ENCODE measurements at places on chromosomes 7 and 10.
A peak's percentile ranks its signal among the peaks of the same experiment; 100 is the strongest.

- DNase-seq, result no peak
Measured at GRCh38 chr10:76115471-76116155, 684.2 kb downstream of the LRMDA start.

DNA sequence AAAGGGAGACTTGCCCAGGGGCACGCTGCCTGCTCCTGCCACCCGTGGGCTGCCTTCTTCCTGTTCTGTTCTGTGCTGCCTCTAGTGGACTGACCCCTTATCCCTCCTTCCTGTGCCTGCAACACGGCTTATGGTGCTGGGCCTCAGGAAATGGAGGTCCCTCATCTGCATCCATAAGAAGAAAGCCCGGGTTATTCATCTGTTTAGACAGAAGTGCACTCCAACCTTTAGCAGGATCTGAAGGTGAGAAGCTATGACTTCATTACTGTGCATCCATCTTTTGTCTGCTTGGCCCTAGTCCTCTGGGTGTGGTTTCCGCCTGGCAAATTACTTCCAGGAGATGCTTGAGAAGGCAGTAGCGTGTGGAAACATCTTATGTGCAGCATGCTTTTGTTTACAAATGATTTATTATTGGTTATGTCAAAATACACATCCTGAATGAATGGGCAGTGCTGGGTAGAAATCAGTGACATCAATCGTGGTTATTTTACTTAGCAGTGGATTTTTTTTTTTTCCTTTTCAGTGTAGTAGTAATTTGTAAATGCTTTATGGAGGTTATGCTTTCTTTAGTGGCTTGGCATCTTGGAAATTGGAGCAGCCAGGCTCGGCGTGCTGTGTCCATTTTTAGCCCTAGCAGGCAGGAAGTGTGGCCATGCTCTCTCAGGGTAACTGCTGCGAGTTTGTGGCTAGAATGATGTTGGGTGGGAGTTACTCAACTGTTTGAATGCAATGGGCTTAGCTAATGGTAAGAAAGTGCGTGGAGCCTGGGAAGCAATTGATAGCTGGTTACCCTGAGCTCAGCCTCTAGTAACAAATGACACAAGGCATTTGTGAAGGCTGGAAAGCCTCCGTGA is 12.7 kb downstream of the PTPRE start:
- peak; percentile 74 for DNase-seq

DNA sequence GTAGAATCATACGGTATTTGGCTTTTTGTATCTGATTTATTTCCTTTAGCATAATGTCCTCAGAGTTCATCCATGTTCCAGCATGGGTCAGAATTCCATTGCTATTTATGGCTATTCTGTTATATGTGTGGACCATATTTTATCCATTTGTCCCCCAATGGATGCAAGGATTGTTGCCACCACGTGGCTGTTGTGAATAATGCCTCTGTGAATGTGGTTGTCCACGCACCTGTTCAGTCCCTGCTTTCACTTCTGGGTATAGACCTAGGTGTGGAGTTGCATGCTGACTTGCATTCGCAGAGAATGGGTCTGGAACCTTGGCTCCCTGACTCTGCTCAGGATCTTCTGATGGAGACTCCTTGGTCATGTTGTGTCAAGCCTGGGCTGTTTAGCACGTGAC is 199.9 kb downstream of the CAMK1D start:
- no peak for DNase-seq

DNA sequence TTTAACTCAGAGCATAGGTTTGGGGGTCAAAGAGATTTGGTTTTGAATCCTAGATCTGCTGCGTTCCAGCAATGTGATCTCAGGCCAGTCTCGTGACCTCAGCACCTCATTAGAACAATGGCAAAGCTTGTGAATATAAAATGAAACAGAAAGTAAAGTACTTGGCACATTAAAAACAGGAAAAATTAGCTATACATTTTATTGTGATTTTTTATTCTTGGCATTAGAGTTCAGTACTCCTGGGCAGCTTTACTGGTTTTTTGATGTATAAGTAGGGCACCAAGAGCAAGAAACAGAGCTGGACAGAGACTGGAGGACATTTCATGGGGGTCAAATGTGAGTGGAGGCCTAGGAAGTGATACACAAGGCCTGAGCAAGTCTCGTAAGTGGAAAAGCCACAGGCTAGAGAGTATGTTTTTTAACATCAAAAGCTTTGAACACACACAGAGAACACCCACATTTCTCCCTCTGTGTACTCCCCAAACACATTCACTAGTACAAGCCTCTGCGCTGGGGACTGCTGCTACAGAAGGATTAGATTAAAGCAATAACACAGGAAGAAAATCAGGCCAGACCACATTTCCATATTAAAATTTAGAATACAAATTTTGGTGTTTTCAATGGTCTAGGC is 157.2 kb upstream of the SLC25A13 start:
- no peak for DNase-seq

DNA sequence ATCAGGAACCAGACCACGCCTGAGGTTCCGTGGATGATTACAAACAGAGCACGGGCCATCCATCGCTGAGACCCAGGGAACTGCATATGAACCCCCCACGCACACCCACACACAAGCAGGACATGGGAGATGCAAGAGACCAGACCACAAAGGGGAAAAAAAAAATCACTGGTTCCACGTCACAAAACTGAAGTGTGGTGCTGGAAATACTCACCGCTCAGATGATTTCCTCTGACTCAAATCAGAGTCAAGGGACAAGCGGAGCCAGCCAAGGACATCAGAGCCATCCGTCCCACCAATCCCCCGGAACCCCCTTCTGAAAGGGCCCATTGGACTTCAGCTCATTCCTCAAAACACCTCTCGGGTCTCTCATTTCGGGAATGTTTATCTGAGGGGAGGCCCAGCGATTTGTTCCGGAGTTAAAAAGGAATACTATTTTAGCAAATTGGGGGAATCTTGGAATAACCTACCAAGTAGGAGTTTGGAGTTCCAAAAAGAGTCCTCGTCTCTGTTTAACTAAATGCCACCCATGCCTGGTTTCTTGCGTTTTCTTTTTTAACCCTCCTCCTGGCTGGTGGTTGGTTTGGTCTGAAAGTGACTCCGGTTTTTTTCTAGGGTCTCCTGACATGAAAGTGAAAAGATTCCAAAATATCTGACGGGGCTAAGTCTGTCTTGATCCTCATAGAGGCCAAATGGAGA is 15.0 kb downstream of the SNX8 start:
- no peak for DNase-seq

- no peak for DNase-seq
Measured at GRCh38 chr10:88903715-88904114, 23.7 kb downstream of the STAMBPL1 start.

DNA sequence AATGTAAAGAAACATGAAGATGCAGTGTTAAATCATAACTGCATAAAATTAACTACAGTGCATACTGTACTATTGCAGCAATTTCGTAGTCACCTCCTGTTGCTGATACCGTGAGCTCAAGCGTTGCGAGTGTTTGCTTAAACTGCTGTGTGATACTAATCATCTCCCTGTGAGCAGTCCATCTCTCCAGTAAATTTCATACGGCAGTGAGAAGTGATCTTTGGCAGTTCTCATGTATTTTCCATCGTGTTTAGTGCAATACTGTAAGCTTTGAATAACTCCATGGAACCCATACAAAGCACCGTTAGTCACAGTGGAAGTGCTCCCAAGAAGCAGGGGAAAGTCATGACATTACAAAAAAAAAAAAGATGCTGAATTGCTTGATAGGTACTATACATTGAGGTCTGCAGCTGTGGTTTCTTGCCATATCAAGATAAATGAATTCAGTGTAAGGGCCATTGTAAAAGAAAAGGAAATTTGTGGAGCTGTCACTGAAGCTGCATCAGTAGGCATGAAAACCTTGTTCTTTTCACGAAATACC is 360.4 kb downstream of the EXOC4 start:
- DNase-seq, result no peak

- DNase-seq, result no peak
Measured at GRCh38 chr7:85776691-85777345, 590.0 kb upstream of the SEMA3D start.

- no peak for DNase-seq
Measured at GRCh38 chr10:15227611-15228372, 59.3 kb upstream of the NMT2 start.

DNA sequence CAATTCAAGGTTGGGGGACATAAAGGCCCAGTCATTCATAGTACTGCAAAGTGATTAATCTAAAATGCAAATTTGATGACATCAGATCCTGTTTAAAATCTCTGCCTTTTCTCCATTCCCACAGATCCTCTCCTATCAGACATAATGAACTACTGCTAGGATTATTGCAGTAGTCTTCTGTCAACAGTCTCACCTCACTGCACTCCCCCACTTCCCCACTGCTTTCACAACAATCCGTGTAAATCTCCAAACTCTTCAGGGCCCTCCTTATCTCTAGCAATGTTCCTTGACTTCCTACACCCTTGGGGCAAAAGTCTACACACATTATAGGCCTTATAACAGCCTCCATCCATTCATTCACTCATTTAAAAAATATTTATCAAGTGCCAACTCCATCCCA is 112.4 kb downstream of the KBTBD2 start:
- peak; percentile 40 for DNase-seq

- DNase-seq, result no peak
Measured at GRCh38 chr7:51101111-51101757, 215.4 kb downstream of the COBL start.

DNA sequence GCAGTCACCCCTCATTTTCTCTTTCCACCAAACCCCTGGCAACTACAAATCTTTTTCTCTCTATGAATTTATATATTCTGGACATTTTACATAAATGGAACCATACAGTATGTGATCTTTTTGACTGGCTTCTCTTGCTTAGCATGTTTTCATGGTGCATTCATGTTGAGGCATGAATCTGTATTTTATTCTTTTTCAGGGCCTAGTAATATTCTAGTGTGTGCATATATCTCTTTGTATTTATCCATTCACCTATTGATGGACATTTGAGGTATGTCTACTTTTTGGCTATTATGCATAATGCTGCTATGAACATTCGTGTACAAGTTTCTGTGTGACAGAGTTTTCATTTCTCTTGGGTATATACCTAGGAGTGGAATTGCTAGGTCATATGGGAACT is 78.2 kb downstream of the HACD1 start:
- DNase-seq, result no peak

GRCh38 chr10:110109511-110109910 is 97.9 kb upstream of the MXI1 start:
- DNase-seq, result no peak

DNA sequence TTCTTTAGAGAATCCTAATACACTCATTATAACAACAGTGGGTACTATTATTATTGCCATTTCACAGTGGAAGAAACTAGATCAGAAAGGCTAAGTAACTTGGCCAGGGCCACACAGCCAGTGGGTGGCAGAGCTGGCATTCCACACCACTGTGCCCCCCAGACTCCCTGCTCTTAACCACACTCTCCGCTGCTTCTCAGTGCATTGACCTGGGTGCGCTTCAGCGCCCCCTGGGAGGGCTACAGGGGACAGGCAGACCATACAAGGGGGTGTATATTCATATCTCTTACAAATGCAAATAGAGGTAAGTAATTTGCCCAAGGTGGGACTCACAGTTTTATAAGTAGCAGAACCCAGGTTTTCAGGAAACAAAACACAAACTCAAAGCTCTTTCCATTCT is 77.0 kb upstream of the NMT2 start:
- DNase-seq, result no peak

DNA sequence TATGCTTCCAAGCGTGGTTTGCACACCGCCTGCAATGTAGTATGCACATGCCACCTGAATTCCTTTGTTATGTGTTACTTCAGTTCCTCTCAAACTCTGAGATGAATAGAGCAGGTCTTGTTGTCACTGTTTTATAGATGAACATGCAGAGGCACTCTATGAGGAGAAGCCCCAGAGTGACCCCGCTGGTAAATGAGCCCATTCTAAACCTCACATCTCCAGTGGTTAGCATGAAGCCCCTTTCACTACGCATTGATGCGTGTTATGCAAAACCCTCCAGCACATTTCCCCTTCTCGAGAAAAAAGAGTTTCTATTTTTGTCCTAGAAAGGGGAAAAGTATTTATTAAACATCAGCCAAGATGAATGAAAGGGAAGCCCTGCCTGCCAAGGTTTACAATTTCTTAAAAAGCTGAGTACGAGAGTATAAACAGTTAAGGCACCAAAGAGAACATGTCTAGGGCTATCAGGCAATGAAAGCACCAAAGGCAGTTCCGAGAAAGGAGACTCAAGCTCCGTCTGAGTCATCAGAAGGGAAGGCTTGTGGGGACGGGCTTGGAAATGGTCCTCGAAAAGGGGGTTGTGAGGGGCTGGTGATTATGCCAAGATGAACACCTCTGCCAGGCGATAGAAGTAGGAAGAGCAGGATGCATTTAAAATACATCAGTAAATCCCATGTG is 58.7 kb upstream of the PFKP start:
- no peak for DNase-seq

- no peak for DNase-seq
Measured at GRCh38 chr7:159006610-159007130, 138.0 kb downstream of the VIPR2 start.

- DNase-seq, result no peak
Measured at GRCh38 chr10:121772406-121772805, 155.4 kb downstream of the ATE1 start.

DNA sequence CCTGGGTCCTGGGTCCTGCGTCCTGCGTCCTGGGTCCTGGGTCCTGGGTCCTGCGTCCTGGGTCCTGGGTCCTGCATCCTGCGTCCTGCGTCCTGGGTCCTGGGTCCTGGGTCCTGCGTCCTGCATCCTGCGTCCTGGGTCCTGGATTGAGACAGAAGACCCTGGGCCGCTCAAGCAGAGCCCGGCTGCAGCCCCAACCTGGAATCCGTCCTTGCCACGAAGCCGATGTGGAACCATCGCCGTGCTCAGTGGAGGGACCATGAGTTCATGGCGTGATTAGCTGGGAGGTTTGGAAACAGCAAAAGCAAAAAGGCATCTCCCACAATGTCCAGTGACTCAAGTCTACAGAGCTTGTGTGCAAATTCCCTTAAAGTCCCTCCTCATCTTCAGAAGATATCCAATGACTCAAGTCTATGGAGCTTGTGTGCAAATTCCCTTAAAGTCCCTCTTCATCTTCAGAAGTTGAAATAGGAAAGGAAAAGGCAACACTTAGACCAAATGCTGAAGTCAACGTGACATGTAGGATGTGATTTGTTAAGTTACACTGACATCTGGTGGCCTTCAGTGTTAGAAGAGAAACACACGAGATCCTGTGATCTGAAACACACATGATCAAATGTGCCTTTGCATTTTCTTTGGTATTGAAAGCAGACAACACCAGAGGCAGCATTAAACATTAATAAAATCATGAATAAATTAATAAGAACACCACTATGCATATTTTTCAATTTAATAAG is 179.9 kb downstream of the PTPRN2 start:
- peak; percentile 29 for DNase-seq

DNA sequence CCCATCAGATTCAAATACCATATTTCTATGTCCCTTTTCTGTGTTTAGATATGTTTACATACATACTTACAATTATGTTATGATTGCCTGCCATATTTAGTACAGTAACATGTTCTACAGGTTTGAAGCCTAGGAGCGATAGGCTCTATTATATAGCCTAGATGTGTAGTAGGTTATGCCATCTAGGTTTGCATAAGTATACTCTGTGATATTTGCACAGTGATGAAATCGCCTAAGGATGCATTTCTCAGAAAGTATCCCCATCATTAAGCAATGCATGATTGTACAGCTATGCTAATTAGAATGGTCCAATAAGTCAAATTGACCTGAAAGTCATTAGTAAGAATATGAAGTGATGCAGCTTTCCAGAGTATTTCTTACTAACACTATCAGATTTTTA is 1171.7 kb upstream of the LRRTM3 start:
- no peak for DNase-seq

- no peak for DNase-seq
Measured at GRCh38 chr10:71663311-71663710, 56.3 kb downstream of the C10orf105 start.
